SHP77 (cell line): ENCODE measurements at places on chromosomes 4 and X.

DNA sequence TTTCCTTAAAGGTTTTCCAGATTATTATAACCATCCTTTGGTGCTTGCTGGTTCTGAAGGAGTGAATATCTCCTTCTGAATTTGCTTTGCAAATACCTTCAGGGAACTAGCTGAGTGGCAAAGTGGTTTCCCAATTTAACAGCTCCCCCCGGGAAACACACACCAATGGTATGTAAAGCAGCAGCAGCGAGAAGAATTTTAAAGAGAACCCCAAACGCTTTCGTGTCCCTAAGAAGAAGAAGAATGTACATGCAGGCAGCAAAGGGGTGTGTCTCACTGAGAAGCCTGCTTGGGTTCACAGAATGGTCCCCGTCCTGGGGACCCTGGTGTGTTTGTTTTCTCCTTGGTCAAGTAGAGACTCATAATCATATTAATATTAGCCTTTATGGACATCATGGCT, 4.2 kb upstream of the AKAP17A start:
- DNase-seq, result no peak

- DNase-seq, result no peak
Observed at GRCh38 chr4:1328267-1329155, 18.5 kb upstream of the UVSSA start.

DNA sequence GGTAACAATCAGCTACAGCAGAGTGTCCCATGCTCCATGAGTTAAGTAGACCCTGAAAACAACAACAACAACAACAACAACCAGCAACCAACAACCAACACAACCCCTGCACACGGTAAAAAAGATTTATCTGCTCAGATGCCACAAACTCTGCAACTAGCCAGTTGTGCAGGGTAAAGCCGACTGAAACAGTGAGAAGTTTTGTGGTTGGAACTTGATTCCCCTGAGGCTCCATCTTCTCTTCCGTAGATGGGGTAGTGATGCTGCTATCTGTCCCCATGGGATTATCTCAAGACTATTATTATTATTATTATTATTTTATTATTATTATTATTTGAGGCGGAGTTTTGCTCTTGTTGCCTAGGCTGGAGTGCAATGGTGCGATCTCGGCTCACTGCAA, 50.6 kb upstream of the RAPGEF2 start:
- no peak for DNase-seq

- DNase-seq, result no peak
Observed at GRCh38 chr4:42778349-42778748, 114.2 kb upstream of the GRXCR1 start.

GRCh38 chr4:140426610-140427105, 790 bp downstream of the CLGN start:
- no peak for DNase-seq

- no peak for DNase-seq
Observed at GRCh38 chrX:7330556-7330955, 182.6 kb upstream of the PUDP start.

- DNase-seq, result no peak
Observed at GRCh38 chr4:4440333-4441061, 53.6 kb downstream of the NSG1 start.

GRCh38 chr4:82851885-82852750, 38.8 kb downstream of the SEC31A start:
- no peak for DNase-seq

GRCh38 chrX:150257353-150258175, 105.6 kb upstream of the MAMLD1 start:
- DNase-seq, result no peak

DNA sequence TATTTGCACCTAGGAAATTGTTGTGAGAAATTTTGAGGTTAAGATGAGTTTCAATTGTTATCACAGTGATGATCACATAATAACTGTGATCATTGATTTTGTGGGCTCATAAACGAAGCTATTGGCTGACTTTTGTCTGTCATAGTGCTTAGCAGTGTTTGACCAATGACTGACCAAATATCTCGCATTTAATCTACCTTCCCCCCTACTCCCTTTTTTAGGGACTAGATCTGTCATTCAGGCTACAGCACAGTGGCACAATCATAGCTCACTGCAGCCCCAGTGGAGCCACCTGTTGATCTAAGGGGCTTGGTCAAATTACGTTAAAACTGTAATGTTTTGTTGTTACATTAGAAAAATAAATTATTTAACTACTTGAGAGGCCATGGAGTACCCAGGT, 1.5 kb downstream of the FUNDC2 start:
- no peak for DNase-seq

GRCh38 chr4:135277068-135277979, 1075.7 kb upstream of the PABPC4L start:
- no peak for DNase-seq

- no peak for DNase-seq
Observed at GRCh38 chr4:36317721-36318120, 36.3 kb downstream of the DTHD1 start.

DNA sequence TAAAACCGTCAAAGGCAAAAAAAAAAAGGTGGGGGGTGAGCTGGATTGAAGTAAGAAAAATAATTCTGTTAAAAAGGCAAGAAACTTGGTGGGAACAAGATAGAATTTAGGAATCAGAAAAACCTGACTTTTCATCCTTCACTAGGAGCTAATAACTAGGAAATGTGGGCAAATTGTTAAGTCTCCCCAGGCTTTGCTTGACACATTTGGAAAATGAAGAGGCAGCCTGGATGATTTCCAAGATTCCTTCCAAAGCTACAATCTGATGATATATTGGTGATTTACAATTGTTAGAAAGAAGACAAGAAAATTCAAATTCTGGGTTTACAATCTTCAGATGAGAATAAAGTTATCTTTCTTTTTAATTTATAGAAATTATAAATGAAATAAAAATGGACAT, 1062.5 kb downstream of the ADGRL3 start:
- no peak for DNase-seq

DNA sequence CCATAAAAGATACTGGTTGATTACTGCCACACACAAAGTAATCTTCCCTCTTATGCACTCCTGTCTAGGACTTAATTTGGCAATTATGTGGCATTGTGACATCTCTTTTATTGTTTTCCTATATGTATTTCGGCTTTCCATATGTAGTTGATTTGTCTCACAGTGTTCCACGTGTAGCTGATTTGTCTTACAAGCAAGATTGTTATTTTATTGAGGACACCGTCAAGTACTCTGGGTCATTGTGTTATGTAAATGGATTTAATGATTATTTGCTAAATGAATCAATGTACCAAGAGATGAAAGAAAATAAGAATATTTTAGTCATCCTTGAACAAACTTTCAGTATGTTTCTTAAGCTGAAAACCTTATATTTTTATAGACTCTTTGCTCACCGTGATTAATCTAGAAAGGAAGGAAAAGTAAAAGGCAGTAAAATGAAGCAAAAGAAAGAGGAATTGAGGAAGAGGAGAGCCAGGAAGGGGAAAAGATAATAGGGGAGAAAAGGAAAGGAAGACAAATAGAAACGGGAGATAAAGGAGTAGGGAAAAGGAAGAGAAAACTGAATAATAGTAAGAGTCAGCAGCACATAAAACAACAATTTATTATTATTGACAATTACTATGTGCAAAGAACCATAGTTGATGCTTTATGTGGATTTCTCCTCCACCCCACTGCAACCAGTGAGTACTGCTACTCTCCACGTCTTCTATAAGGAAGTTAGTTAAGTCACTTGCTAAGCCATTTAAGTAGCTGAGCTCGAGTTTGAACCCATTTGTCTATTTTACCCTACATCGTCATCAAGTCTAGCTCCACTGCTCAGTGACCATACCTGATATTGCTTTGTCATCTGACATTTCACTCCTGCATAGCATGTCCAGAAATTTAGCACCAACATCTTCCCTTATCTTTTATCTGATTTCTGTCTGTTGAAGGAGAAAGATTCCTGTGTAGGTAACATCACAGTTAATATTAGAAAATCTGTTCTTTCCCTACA, 336.5 kb downstream of the BMPR1B start:
- DNase-seq, result no peak

GRCh38 chr4:171202908-171203307, 610.3 kb upstream of the GALNTL6 start:
- no peak for DNase-seq

GRCh38 chr4:61277785-61278760, 77.9 kb downstream of the ADGRL3 start:
- DNase-seq, result peak; percentile 38

DNA sequence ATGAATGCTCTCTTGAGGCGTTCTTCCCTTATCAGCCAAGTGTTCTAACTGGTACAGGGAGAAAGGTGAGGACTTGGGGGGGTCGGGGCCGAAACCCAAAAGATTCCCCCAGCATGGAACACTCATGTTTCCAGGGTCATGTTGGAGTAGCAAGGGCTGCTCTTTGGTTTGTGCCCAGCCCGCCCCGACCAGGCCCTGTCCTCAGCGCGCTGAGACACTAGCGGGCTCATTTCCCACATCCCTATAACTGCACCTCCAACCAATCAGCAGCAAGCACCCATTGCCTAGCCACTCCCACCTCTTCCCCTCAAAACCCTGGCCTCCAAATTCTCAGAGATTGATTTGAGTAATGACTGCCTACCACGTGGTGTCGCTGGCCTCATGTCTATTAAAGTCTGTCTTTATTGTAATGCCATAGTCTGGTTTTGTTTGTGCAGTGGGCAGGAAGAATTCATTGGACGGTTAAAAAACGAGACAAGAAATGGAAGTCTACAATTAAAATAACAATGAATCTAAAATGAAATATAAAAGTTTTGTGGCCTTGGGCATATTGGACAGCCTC, 1928.4 kb downstream of the STIM2 start:
- no peak for DNase-seq

DNA sequence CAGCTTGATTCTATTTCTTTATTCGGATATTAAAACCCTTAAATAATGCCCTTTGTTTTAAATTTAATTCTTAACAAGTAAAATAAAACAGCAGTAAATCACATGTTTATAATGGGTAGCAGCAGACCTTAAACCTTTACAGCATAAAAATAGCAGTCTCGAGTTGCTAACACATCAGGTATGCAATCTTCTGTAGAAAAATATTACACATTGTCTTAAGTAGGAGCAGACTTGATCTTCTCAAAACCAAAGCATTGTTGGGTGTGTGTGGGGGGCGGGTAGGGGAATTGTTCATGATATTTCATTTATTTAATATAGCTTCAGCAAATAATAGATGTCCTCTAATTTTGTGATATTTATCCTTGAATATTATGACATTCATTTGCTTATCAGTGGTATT, 331.4 kb downstream of the PCDH7 start:
- no peak for DNase-seq

DNA sequence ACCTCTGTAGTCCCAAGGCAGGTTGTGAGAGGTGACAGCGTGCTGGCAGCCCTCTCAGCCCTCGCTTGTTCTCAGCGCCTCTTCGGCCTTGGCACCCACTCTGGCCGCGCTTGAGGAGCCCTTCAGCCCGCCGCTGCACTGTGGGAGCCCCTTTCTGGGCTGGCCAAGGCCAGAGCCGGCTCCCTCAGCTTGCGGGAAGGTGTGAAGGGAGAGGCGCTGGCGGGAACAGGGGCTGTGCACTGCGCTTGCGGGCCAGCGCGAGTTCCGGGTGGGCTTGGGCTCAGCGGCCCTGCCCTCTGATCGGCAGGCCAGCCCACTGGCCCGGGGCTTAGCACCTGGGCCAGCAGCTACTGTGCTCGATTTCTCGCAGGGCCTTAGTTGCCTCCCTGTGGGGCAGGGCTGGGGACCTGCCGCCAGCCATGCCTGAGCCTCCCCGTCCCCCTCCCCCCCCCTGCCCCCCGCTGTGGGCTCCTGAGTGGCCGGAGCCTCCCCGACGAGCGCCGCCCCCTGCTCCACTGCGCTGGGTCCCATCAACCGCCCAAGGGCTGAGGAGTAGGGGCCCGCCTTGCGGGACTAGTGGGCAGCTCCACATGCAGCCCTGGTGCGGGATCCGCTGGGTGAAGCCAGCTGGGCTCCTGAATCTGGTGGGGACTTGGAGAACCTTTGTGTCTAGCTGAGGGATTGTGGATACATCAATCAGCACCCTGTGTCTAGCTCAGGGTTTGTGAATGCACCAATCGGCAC, 347.6 kb downstream of the KLHL13 start:
- DNase-seq, result no peak

DNA sequence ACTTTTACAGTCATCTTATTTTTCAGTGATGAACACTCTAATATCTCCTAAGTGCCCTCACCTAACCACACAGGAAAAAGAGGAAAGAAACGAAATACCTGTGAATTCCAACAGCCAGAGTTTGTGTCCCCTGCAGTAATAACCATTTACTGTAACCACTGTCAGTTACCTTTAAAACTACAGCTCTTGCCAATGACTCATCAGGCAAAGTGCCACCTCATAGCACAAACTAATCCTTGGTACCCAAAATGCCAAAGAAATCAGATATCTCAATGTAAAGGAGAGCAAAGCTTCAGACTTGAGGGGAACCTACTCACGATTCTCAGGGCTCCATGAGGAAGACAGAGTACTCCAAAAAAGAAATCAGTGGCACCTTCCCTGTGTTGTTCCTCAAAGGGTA, 146.5 kb downstream of the NDST3 start:
- no peak for DNase-seq

- no peak for DNase-seq
Observed at GRCh38 chr4:6694177-6694901, 661 bp downstream of the S100P start.

- no peak for DNase-seq
Observed at GRCh38 chrX:132590350-132591026, 101.7 kb upstream of the MBNL3 start.

DNA sequence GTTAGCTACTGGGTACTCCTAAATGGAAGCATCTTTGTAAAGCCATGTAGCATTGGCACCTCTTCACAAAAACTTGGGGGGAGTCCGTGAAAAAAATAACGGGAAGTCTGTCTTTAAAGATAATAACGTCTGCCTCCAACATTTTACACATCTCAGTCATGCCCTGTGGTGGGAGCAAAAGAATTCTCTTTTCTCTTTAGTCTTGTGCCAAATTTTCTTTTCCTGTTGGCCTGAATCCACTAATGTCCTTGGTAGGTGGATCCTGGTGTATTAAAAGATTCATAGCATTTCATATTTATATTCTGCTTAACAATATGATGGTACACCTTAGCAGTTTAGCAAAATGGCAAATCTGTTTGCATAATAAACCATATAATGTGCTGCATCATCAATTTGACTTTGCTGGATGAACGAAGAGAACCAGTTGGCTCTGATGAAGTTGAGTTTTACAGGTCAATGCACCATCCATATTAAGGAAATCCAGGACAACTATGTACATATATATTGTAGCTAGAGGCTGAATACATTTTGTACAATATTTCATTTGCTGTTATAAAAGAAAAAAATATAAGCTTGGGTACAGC, 746.4 kb upstream of the MAGEB2 start:
- DNase-seq, result no peak

DNA sequence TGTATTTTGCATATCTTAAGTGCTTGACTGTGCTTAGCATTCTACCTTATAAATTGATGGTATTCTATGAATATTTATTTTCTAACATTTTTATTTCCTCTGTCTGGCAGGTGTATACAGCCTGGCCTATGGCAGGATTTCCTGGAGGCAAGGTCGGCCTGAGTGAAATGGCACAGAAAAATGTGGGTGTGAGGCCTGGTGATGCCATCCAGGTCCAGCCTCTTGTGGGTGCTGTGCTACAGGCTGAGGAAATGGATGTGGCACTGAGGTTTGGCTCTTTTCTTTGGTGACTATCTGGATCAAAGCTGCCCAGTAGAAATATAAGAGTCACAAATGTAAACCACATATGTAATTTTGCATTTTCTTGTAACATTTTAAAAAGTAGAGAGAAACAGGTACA, 6.5 kb upstream of the NUDT6 start:
- DNase-seq, result no peak
